Stimulated activated CD4-positive, alpha-beta T cell treated with anti-CD3 and anti-CD28 coated beads, TNF-alpha, amount 100 ng/mL, for 1 hour (primary cell): ENCODE measurements at places on chromosomes 2 and 18.

DNA sequence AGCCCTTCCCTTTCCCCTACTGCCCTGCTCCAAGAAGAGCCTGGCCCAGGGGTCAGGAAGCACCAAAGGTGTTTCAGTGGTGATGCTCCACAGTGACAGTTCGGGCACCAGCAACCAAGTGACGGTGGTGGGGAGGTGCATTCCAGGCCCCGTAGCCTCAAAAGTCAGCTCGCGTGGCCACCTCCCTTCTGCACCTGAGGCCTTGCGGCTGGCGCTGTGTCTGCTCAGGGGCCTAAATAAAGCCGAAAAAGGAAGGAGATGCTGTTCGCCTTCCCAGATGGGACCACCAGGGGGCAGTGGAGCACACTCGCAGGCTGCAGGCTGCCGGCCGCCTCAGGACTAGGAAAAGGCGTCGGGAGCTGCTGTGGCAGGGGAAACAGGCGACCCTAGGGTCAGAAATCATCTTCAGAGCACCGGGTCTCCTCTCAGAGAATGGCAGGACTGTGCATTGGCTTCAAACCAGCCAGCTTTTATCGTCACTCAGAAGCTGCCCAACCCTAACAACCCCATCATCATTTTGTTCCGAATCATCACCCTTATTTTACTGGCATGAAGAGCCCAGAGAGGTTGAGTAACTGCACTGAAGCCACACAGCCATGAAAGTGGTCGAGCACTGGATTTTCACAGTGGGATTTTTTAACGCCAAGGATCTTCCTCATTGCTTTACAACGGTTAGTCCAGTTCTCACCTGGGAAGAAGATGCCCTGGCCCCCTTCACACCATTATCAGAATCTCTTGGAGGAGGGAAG, 213.0 kb upstream of the CELF4 start:
- no peak for DNase-seq

- DNase-seq: no peak
Measured at GRCh38 chr2:42105330-42106256, 57.8 kb downstream of the PKDCC start.

DNA sequence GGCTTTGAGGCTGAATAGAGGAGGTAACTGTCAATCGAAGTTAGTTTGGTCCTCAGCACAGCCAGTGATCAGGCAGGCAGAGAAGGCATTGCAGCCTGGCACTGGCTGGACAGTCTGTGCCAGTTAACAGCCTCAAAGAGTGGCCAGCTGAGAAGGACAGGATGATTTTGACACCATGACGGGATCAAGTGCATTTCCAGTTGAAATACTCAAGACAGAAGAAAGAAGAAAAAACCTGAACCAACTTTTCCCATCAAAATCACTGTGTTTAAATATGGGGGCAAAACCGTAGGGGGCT, 96.7 kb upstream of the ZCCHC2 start:
- no peak for DNase-seq

GRCh38 chr2:148410899-148411298, 233.7 kb upstream of the EPC2 start:
- no peak for DNase-seq

- DNase-seq: no peak
Measured at GRCh38 chr2:235594041-235594440, 100.2 kb downstream of the AGAP1 start.

GRCh38 chr2:15776629-15776919, 163.8 kb upstream of the MYCN start:
- DNase-seq: no peak

- no peak for DNase-seq
Measured at GRCh38 chr2:204896146-204896545, 350.9 kb downstream of the PARD3B start.

DNA sequence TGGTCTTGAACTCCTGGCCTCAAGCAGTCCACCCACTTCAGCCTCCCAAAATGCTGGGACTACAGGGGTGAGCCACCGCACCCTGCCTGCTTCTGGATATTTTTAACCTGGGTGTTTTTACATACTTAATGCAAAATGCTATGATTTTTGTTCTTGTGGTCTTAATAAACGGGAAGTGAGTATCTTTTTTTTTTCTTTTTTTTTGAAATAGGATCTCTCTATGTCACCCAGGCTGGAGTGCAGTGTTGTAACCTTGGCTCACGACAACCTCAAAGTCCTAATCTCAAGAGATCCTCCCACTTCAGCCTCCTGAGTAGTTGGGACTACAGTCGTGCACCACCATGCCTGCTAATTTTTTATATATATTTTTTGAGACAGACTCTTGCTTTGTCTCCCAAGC, 19.2 kb upstream of the ASXL2 start:
- DNase-seq: no peak

- no peak for DNase-seq
Measured at GRCh38 chr2:42135381-42136312, 33.5 kb upstream of the EML4 start.

GRCh38 chr2:172226244-172227061, 123.8 kb upstream of the DLX2 start:
- DNase-seq: no peak

DNA sequence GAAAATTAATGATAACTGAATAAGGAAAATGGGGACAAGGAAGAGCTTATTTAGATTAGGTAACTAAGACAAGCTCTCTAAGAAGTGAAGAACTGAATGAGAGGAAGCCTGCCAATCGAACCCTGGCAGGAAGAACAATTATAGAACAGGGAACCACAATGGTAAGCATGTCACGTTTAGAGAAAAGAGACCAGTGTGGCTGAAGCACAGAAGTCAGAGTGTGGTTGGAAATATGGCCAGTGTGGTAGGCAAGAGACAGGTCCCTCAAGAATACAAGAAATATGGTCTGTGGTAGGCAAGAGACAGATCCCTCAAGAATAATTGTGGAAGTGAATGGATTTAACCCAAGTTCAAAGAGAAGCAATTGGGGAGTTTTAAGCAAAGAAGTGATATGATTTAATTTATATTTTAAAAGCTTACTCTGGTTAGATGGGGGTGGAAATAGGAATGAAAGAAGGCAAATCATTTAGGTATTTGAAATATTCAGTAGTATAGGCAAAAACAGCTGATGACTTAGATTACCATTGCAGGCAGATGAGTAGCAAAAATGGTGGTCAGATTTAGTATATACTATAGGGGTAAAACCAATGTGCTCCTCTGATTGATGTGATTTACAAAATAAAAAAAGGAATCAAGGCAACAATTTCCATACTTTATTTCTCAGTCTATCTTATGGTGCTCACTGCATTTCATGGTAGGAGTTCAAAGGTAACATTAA, 38.8 kb upstream of the ERMN start:
- DNase-seq: no peak

DNA sequence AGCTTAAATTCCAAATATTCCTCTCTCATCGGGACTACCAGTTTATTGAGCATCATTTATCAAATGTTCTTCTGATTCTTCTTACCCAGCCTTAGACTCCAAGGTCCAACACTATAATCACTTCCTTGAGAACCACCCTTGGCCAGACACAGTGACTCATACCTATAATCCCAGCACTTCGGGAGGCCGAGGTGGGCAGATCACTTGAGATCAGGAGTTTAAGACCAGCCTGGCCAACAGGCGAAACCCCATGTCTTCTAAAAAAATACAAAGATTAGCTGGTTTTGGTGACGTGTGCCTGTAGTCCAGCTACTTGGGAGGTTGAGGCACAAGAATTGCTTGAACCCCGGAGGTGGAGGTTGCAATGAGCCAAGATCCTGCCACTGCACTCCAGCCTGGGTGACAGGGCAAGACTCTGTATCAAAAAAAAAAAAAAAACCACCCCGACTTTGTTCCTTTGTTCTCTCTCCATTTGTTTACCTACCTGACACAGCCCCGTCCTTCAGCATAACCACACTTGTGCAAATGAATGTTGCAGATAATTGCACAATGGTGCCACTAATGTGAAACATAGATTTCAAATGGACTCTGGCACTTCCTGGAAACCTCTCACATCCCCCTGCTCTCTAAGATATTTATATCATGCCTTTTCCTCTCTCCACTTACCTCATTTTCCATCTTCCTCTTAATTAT, 38.9 kb upstream of the LPIN2 start:
- DNase-seq: no peak

DNA sequence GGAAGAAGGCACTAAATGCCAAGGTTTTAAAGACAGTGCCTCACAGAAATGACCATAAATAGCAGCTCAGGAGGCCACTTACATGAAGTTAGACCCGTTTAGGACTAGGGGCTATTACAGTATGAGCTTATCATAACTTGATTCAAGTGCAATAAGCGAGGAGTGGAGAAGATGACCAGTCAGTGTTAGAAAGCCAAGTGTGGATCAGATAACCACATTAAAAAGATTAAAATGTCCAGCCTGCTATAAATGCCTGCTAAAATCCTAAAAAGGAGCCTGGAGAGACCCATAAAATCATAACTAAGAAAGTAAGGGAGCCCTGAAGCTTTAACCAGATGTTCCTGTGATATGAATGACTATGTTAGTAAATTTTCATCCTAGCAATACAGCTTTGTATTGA, 117.5 kb upstream of the ZNF521 start:
- no peak for DNase-seq

DNA sequence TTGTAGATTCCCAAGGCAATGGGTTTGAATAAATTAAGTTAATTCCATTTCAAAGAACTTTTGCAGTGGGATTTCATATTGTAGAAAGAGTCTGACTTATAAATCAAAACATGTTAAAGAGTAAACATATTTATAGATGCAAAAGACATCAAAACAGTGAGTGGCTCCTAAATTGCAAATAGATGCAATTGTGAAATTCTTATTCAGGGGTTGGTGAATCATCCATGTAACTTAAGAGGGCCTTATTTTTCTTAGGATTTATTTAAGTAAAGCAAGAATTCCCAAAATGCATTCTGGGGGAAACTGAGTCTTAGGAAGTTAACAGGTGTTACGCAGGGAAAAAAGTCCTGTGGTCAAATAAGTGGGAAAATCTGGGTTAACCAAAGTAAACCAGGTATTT, 11.3 kb downstream of the TANC1 start:
- DNase-seq: no peak

GRCh38 chr2:148103946-148104345, 83.1 kb downstream of the MBD5 start:
- no peak for DNase-seq

GRCh38 chr2:136255127-136255526, 137.2 kb upstream of the CXCR4 start:
- DNase-seq: no peak

DNA sequence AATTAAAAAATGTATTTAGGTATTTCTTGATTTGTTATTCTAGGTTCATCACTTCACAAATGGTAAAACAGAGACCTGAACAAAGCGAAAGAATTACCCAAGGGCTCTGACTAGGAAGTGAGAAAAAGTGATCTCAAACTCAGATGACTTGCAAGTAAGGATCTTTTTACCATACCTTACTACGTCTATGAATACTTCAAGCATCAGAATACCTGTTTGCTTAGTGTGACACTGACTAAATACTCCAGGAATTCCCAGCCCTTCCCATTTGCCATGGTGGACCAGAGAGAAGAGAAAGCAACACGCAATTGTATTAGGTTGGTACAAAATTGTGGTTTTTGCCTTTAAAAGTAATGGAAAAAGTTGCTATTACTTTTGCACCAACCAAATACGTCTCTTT, 35.8 kb upstream of the FIGN start:
- no peak for DNase-seq

GRCh38 chr2:45712570-45712969, 61.1 kb downstream of the PRKCE start:
- no peak for DNase-seq

GRCh38 chr18:11266781-11267480, 117.6 kb upstream of the PIEZO2 start:
- no peak for DNase-seq

GRCh38 chr18:24602201-24602600, 141.8 kb downstream of the HRH4 start:
- no peak for DNase-seq

DNA sequence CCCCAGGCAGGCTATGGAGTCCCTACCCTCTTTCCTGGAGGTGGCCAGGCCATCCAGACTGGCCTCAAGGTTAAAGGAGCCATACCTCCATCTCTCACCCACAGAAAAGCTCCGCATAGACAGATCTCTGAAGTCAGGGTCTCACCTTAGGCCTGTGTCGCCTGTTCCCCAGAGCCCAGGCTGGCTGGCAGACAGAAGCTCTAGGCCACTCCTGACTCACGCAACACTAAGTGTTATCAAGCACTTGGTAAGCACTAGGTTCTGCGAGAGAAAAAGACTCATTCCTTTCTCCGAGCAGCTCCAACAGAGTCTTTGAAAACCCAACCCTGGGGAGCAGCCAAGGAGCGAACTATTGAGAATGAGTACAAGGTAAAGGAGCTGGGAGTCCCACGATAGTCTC, 6.1 kb downstream of the SMAD7 start:
- DNase-seq: no peak

DNA sequence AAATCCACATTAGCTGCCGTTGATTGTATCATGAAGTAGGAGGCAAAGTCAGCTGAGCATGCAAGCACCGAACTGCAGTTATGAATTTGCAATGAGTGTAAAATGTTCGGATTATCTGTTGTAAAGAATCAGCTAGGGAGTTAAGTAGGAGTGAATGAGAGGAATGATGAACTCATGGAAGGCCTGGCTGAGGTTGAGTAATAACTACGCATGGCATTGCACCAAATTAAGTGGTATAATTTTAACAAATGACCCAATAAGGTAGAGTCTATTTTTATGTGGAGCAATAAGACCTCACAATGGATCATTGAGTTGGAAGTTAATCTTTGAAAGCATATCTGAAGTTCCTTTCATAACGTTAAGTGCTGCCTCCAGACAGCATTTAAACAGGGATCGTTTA, 288.2 kb upstream of the CHST9 start:
- no peak for DNase-seq

DNA sequence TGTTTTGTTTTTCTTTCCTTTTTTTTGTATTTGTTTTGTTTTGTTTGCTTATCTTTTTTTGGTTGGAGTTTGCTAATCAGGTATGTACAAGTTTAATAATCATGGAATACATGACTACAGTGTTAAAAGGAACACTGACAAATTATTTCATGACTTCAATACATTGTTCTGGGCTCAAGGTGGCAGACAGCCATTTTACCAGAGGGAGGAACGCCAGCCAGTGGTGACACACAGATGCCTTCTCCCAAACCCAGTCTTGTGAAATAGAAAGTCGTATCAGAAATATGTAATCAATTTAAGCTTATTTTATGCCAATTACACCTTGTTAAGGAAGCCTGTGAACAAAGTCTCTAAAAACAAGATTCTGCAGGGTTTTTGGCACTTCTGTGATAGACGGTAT, 264.0 kb upstream of the EPHA4 start:
- no peak for DNase-seq

- no peak for DNase-seq
Measured at GRCh38 chr2:13681936-13682335, 950.6 kb upstream of the LRATD1 start.

- no peak for DNase-seq
Measured at GRCh38 chr2:113124984-113125855, 2.2 kb upstream of the IL1RN start.
